ENCODE measurements at places on chromosomes 1 and 21.

DNA sequence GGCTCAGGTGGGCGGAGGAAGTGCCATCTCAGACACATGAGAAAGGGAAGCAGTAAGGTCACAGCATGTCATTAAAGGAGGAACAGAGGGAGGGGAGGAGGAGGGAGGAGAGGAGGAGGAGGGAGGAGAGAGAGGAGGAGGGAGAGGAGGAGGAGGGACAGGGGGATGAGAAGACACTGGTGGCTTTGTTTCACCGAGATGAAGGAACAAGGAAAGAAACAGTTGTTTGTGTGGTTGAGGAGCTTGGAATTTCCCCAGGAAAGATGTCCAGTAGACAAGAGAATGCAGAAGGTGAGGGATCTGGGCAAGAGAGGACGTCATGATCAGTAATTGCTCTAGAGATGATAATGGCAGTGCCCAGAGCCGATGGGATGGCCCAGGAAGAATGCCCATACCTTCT lies 97.7 kb downstream of the AJAP1 start:
- no peak for DNase-seq

- DNase-seq = no peak
Measured at GRCh38 chr1:60054374-60054773, 19.2 kb downstream of the C1orf87 start.

DNA sequence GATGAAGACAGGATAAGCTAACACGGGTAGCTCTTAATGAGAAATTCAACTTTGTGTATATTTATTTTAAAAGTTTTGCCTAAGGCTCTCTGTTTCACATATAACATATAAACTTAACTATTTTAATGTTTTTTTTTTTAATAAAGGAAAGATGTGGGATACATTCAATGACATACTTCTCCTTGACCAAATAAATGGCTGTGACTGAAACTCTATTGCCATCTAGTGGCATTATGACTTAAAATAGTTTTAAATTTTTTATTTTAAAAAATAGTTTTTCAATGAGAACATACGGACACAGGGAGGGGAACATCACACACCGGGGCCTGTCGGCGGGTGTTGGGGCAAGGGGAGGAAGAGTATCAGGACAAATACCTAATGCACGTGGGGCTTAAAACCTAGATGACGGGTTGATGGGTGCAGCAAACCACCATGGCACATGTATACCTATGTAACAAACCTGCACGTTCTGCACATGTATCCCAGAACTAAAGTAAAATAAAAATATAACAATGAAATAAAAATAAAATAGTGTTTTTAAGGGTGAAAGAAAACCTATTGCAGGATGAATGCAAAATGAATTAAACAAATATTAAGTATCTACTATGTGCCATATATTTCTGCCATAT lies 83.4 kb downstream of the LYST start:
- DNase-seq = no peak

GRCh38 chr21:16187603-16188301 lies 458.0 kb downstream of the USP25 start:
- no peak for DNase-seq

DNA sequence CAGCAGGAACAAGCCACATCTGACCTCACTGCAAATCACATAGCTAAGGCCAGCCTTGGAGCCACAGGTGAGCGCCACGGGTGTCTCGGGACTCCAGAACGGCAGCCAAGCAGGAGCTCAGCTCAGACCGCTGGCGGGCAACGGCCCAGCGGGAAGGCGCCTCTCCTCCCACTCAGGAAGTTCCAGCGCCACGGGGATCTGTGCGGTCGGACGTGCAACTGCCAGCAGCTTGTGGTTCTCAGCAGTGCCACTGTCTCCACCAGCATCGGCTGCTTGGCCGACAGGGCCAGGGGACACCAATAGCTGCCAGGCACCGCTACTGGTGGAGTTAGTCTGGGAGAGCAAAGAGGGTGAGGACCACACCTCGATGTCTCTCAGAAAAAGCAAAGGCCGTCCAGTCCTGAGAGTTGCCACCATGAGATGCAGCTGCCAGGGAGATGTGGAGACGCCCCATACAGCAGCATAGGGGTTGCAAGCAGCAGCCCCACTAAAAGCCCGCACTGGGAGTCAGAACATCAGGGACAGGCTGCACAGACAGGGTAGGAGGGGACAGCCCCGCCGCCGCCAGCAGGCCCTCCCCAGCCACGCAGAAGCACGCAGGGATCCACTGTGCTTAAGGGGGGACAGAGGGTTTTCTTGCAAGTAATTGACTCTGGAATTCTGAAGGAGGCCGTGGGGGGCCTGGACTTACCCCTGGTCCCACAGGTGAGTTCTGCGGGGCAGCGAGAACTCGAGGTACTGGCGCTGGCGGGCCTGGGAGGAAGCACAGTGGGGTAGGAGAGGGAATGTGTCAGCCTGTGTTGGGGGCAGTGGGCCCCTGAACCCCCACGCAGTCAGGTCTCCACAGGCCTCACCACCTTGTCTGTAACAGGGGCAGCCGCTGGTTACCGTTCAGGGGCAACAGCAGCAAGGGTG lies 83.5 kb downstream of the NPHP4 start:
- no peak for DNase-seq

GRCh38 chr1:208172423-208173145 lies 71.6 kb downstream of the PLXNA2 start:
- no peak for DNase-seq

GRCh38 chr1:43979528-43980254 lies 681 bp downstream of the B4GALT2 start:
- DNase-seq = no peak

- DNase-seq = no peak
Measured at GRCh38 chr21:42513985-42514882, 582 bp downstream of the SLC37A1 start.

GRCh38 chr1:163337631-163338030 lies 15.9 kb downstream of the NUF2 start:
- DNase-seq = no peak

DNA sequence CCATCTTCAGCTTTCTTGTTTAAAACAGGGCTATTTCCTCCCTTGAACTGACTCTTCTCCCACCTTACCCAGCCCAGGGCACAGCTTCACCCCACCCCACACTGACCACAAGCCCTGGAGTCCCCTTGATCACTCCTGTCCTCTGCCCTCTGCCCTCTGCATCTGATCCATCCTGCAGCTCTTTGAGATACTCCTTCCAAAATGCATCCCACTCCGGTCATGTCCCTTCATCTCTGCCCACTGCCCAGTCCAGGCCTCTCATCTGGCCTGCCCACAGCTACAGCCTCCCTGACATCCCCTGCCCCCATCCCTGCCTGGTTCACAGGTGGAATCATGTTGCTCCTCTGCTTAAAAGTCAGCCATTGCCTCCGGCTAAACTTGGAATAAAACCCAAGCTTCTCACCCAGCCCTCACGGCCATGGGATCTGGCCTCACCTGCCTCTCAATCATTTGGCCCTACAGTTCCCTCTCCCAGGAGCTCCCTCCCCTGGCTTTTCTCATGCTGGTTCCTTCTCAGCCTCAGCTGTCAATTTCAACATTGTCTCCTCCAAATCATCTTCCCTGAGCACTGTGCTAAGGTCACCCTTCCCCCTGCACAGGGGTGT lies 202.0 kb downstream of the MATN1 start:
- no peak for DNase-seq

DNA sequence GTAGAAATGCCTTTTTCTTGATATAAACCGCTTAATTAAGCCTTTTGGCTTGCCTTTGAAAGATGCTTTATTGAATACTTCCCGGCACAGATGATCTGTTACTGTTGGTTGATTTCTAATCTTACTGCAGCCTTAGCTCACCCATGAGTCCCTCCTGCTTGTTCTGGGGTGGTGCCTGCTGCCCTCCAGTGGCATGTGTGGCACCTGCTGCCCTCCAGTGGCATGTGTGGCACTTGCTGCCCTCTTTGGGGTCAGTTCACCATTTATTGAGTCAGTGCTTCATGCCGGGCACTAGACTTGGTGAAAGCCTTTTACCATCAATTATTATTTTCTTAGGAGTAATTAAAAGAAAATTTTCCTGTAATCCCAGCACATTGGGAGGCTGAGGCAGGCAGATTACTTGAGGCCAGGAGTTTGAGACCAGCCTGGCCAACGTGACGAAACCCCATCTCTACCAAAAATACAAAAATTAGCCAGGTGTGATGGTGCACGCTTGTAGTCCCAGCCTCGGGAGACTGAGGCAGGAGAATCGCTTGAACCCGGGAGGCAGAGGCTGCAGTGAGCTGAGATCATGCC lies 54.3 kb downstream of the ADARB1 start:
- no peak for DNase-seq

- DNase-seq = no peak
Measured at GRCh38 chr1:76292418-76293184, 218.1 kb downstream of the ST6GALNAC3 start.

DNA sequence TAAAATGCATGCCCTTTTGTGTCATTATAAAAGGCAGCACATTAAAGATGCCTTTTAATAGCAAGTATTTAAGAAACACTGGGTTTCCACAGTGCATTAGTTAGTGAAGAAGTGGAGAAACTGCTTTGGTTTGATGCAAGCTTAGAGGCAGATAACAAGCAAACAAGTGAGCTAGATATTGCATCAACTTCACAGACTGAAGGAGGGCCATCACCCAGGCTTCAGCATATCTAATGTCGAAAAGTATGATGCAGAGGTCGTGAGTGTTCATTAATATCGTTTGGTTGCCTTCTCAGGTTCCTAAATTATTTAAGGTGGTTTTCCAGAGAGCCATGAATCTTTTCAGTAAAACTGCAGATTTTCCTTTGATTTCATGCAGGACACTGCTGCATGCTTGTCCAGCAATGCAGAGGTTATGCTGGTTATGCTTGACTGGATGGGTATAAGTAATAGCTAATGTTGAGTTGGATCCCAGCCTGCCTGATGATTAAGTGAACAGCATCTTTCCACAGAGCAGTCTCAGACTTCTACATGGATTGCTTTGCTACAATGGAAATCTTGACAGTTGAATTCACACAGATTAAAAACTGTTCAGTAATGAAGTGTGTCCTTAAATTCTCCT lies 69.7 kb upstream of the IPO9 start:
- DNase-seq = no peak

DNA sequence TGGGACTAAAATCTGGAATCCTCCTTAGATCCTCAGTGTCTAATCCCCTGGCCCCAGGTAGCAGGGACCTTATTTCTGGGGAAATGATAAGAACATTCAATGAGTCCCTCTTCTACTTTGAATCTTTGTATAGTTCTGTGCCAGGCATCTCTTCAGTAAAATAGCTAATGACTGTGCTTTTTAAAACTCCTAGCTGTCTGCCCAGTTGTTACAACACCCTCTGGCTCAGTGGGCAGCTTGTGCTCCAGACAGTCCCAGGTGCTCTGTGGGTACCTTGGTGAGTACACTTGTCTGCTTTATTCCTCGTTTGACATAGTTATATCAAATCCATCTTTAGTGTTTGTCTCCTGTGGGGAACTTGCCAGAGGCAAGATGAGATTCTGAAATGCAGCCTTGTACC lies 18.0 kb downstream of the TGFB2 start:
- DNase-seq = no peak

- DNase-seq = no peak
Measured at GRCh38 chr21:28298251-28298672, 694.4 kb downstream of the LTN1 start.

- no peak for DNase-seq
Measured at GRCh38 chr1:244789731-244790130, 45.7 kb upstream of the COX20 start.

GRCh38 chr1:17913326-17914115 lies 158.4 kb downstream of the ACTL8 start:
- DNase-seq = no peak

DNA sequence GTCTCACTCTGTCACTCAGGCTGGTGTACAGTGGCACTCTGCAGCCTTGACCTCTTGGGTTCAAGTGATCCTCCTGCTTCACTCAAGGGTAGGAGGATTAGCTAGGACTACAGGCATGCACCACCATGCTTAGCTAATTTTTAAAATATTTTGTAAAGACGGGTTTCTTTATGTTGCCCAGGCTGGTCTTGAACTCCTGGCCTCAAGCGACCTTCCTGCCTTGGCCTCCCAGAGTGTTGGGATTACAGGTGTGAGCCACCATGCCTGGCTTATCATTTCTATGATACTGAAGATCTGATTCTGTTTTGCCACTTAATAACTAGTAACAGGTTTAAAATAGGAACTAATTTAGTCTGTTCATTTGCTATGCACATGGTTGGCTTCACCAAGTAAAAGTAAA lies 33.6 kb downstream of the GNAI3 start:
- no peak for DNase-seq

DNA sequence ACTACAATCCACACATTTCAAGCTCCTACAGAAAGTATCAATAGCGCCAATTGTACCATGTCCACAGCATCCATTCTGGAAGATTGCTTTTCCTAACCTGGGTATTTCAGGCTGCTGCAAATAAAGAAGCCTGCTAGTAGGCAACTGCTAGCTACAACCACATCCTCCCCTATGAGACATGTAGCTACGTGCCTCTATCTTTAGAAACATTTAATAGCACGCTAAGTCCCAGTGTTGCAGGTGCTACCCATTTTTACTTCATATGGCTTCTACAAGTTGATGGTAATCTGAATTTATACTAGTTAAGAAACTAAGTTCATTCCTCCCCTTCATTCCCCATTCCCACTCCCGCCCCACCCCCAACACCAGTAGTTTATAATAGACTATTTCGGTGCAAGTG lies 7.4 kb upstream of the AMPD1 start:
- DNase-seq = no peak

DNA sequence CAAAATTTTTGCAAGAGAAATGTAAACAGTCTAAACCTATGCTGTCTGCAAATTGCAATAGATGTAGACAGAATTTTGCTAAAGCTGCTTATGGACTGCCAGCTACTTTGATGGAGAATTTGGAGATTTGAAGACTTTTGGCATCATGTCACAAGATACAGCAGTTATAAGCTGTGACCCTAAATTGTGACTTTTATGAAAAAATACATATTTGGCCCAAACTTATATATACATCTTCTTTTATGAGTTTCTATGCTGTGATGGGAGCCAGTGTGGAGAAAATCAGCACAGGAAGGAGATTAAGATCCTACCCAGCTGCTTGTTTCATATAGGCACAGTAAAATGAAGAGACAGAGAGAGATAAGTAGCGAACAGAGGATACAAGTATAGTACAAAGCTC lies 1595.4 kb downstream of the PLA2G4A start:
- no peak for DNase-seq

- DNase-seq = no peak
Measured at GRCh38 chr21:46503922-46504550, 45.3 kb downstream of the DIP2A start.

- DNase-seq = no peak
Measured at GRCh38 chr1:205589046-205589445, 42.8 kb downstream of the ELK4 start.

DNA sequence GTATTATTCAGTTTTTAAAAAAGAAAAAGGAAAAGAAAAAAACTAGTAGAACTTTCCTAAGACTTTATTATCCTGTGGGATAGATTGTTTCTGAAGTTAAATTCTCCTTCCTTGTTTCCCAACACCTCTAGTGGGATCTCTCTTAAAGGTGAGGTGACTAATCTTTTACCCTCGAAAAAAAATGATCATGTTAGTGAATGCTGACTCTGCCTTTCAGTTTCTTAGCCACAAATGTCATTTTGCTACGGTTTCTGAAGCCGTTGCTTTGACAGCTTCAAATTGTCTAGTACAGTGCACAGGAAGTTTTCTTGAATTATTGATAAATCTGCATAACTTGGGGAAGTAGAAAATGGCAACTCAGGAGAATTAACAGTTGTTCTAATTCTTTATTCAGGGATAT lies 13.0 kb upstream of the NEK7 start:
- DNase-seq = no peak

- no peak for DNase-seq
Measured at GRCh38 chr1:92317836-92318493, 19.1 kb downstream of the RPAP2 start.
